Thyroid gland (tissue), 4 donors: ENCODE measurements at places on chromosomes 3 and 15. TPM values are rescaled to one million over a fixed set of nuclear protein-coding genes. Genes with fewer than 3 reads are reported as not detected.

DNA sequence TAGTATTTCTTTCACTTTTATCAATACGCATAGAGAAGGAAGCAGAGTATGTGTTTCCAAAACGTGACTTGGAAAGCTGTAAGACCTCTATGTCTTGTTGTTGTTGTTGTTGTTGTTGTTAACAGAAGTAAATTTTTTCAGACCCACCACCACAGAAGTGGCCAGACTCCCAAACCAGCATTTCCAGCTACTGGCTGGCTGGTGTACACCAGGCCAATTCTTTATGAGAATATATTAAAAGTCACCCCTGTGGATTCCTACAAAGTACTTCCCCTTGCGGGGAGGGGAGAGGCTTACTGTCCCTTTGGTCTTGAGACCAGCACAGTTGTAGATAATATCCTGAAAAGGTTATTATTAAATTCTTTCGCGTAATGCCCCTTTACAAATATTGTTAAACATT, 1.6 kb upstream of the FOXP1 start:
- DNase-seq = no peak

DNA sequence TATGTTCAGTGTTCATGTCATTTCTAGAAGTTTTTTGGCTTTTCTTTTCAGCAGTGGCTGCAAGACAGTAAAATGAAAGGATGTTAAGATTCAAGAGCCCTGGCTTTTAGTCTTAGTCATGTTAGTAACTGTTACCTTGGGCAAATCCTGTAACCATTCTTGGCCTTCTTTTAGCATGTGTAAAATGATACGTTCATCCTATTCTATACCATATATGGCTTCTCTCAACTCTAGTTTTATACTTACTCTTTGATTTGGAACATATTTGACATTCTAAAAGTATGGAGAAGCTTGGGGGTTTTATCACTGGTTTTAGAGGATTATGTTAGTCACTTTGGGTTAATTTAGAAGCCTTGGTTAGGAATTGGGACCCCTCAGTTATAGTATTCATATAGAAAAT, 20.1 kb downstream of the GTF2E1 start:
- no peak for DNase-seq

GRCh38 chr3:17023006-17023664, 138.4 kb downstream of the PLCL2 start:
- no peak for DNase-seq

DNA sequence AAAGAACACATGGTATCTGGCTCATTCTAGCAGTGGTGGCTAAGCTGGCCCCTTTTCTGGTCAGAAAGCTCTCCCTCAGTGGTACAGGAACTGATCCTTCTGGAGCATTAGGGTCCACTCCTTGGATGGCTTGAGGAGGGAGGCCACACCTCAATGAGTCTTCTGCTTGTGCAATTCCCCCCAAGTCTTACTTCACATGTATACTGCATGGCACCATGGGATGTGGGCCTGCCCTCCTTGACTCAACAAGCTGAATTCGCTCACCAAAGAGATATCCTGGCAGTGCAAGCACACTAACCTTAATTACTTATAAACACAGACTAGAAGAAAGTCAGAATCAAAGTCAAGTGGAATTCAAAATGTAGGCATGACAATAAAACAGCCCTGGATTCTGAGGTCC, 133.8 kb upstream of the SLC2A2 start:
- no peak for DNase-seq

- DNase-seq = no peak
Observed at GRCh38 chr15:99445272-99445850, 120.4 kb upstream of the MEF2A start.

DNA sequence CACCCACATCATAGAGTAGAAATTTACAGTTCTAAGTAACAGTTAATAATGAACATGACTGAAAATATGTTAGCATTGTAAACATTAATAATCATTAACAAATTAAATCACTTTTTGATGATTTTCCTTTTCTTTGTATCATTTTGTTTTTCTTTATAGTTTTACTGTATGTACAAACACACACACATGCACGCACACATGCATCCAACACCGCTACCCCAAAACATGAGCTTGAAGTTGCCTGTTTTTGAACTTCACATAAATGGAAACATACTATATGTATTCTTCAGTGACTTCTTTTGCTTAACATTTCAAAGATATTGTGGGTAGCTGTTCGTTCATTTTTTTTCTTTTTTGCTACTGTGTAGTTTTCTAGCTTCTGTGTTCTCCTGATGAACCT, 123.9 kb downstream of the FNDC3B start:
- no peak for DNase-seq

DNA sequence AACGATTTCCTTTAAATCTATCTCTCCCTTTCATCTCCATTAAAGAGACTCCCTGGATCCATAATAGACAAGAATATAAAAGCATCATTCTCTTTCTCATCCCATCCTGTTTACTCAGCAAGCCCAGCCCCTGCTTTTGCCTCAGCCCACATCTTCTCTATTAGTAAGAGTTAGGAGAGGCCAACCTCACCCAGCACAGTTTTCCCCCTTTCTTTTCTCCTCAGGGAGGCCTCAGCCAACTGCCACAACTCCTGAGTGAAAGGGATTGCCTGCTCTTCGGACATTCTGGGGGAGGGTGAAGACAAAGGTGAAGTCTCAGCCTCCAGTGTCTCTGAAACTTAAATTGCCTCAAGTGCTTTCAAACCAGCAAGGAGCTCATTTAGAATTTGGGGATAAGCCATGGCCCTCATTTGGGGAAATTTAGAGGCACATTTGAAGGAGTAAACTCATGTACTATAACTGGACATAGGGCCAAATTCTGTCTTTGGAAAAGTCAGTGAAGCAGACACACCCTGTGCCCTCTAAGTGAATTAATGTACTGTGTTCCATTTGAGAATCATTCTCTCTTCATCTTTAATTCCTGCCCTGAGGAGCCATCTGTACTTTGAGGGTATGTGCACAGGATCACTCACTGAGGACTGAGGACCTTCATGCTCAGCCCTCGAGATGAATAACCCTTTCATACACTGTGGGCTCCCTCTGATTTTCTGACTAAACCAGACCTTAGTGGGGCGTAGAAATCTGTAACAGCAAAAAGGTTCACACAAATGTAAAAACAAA, 82.5 kb downstream of the SOX2 start:
- no peak for DNase-seq

The CPLX3 gene
- total RNA-seq = not detected

The KLHL40 gene
- not detected for total RNA-seq

The TRPM1 gene
- not detected for total RNA-seq

The TLR9 gene
- not detected for total RNA-seq

The PARP3 gene
- total RNA-seq = 32.1 TPM
